ENCODE measurements at places on chromosomes 4 and X. TPM values are rescaled to one million over a fixed set of nuclear protein-coding genes. Genes with fewer than 3 reads are reported as not detected.

MAGEB1 gene
- not detected for total RNA-seq

DNA sequence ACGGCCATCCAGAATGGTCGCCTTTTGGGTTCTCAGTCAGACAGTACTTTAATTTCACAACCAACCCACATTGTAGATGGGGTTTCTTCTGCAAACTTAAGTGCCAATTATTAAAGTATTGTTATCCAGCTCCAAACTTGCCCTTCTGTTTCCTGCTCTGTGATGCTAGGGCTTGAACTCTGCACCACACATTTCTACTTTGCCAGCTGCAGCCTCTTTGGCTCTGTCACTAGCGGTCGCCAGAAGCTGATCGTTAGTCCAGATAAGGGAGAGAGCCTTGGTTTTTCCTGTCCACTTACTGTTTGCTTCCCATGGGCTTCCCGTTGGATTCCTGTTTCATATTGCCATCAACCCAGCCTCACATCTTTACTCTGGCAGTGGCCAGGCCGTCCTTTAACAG lies 196.6 kb downstream of the ASB9 start:
- DNase-seq, result no peak

- no peak for DNase-seq
Observed at GRCh38 chr4:124708517-124709300, 3.8 kb downstream of the ANKRD50 start.

FATE1 gene
- total RNA-seq, result not detected

PABPC4L gene
- 0.60 TPM for total RNA-seq
